ENCODE measurements at places on chromosomes 4 and X. TPM values are rescaled to one million over a fixed set of nuclear protein-coding genes. Genes with fewer than 3 reads are reported as not detected.

The PABPC5 gene
- not detected for total RNA-seq

The FGFR3 gene
- 40.6 TPM for total RNA-seq

The CT83 gene
- total RNA-seq, result not detected

The SLC6A14 gene
- 0.20 TPM for total RNA-seq

The ADRA2C gene
- 0.10 TPM for total RNA-seq

The MMGT1 gene
- 23.8 TPM for total RNA-seq

The USP11 gene
- total RNA-seq, result 14.1 TPM

The DRD5 gene
- not detected for total RNA-seq

The FRG2 gene
- total RNA-seq, result not detected

The HMGN5 gene
- total RNA-seq, result 1.7 TPM

The FRAS1 gene
- total RNA-seq, result 7.1 TPM

The USP26 gene
- total RNA-seq, result not detected

The ANOS1 gene
- total RNA-seq, result 4.3 TPM

The NSG1 gene
- total RNA-seq, result 28.1 TPM

The GNRHR gene
- not detected for total RNA-seq

The MAGEC1 gene
- not detected for total RNA-seq

The SPACA5B gene
- total RNA-seq, result not detected

The ZNF630 gene
- 1.3 TPM for total RNA-seq

The MAGEA11 gene
- not detected for total RNA-seq

The NEUROG2 gene
- total RNA-seq, result not detected

The KLHL8 gene
- 8.5 TPM for total RNA-seq

The RIPPLY1 gene
- not detected for total RNA-seq

The USP17L28 gene
- not detected for total RNA-seq
